ENCODE measurements at places on chromosomes 11 and 22. TPM values are rescaled to one million over a fixed set of nuclear protein-coding genes. Genes with fewer than 3 reads are reported as not detected.

IFITM10 gene
- 0.64 TPM for total RNA-seq

LRP4 gene
- total RNA-seq: 21.8 TPM

DENND5A gene
- total RNA-seq: 59.5 TPM

OR4S1 gene
- not detected for total RNA-seq
